ENCODE measurements at places on chromosomes 2 and 18. TPM values are rescaled to one million over a fixed set of nuclear protein-coding genes. Genes with fewer than 3 reads are reported as not detected.

DNA sequence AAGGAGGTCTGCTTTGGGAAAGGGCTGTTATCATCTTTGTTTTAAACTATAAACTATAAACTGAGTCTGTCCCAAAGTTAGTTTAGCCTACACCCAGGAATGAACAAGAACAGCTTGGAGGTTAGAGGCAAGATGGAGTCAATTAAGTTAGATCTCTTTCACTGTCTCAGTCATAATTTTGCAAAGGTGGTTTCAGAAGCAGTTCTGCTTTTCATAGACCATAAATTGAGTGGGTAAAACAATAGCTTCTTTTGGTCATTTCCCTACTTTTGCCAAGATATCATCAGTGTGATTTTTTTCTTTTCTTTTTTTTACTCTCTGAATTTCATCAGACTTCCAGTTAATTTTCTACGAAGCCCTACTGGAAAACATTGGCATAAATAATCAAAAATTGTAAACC lies 117.0 kb downstream of the AP1S3 start:
- no peak for DNase-seq

The CRYBA2 gene
- not detected for polyA plus RNA-seq

DNA sequence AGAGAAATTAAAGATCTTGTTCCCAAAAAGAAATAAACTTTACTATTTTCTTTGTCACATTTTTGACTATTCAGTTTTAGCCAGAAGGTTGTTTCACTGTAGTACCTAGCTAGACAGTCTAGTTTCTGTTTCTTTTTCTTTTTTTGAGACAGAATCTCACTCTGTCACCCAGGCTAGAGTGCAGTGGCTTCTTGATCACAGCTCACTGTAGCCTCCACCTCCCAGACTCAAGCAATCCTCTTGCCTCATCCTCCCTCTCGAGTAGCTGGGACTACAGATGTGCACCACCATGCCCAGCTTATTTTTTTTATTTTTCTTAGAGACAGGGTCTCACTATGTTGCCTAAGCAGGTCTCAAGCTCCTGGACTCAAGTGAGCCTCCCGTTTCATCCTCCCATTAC lies 2.2 kb downstream of the RBM45 start:
- no peak for DNase-seq

The NEU2 gene
- polyA plus RNA-seq = not detected

DNA sequence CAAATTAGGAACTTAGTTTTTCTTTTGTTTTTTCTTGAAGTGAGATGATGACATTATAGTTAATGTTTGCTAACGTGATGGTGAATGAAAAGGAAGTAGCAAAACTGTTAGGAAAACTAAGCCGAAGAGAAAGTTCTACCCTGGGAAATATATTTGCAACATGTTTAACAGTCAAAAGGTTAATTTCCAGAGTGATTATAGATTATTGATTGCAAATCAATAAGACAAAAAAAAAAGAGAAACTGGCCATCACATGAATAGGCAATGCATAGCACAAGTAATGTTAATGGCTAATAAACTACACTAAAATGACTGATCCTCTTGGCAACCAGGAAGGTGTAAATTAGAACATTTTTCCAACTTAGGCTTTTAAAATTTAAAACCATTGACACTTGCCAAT lies 26.0 kb upstream of the AMMECR1L start:
- DNase-seq = no peak

The ZAP70 gene
- polyA plus RNA-seq = 1.2 TPM

DNA sequence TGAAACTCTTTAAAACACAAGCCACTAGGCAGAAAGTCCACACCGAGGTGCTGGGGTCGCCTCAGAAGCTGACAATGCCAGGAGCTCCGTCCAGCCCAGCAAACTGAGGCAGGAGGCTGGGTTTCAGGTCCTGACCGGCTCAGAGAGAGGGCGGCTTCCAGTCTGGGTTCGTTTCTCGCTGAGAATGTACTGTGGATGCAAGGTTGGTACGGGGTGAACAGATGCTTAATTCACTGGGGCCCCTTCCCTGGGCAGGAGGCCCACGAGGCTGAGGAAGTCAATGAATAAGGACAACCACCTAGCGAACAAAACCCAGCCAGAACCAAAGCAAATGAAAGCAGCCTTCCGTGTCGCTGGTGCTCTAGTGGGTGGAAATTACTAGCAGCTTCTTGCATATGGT lies 142.0 kb downstream of the RTP5 start:
- DNase-seq = no peak

The TFPI gene
- 41.9 TPM for polyA plus RNA-seq

- DNase-seq = no peak
These were observed 335.7 kb downstream of the GALNT13 start for GRCh38 chr2:154207288-154208047.
